ENCODE measurements at places on chromosomes 7 and 10.

- no peaks in the 10 kb centered on the region for H3K36me3 ChIP-seq
- H3K27me3 ChIP-seq, result no peaks in the 10 kb centered on the region
- H3K4me3 ChIP-seq, result no peak overlapping the region
Observed at GRCh38 chr10:120336911-120337540, 120.0 kb upstream of the PLPP4 start.

DNA sequence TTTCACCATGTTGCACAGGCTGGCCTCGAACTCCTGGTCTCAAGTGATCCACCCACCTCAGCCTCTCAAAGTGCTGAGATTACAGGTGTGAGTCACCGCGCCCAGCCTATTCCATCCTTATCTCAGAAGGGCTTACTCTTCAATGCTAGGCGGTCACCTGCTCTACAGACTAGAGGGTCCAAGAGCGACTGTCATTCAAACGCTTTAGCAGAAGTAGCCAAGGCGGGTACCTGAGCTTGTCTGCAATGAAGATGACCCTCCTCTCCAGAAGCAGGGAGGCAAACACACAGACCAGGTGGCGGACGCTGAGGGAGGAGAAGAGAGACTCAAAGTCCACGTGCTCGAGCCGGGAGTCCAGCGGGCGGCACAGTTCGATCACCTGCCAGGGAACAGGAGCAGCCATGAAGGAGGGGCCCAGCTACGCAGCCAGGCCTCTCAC, 65.1 kb upstream of the MKRN1 start:
- no peak overlapping the region for H3K4me3 ChIP-seq
- no peak overlapping the region for H3K27ac ChIP-seq
- no peaks in the 10 kb centered on the region for H3K36me3 ChIP-seq

GRCh38 chr7:137354396-137354795, 10.9 kb upstream of the PTN start:
- no peaks in the 10 kb centered on the region for H3K36me3 ChIP-seq
- DNase-seq, result no peak
- H3K4me3 ChIP-seq, result no peak overlapping the region
- H3K27me3 ChIP-seq, result no peaks in the 10 kb centered on the region

GRCh38 chr10:125084191-125084613, 76.2 kb downstream of the CTBP2 start:
- no peaks in the 10 kb centered on the region for H3K27me3 ChIP-seq
- H3K27ac ChIP-seq, result peak overlapping the region; percentile 49
- DNase-seq, result no peak
- peaks cover 17% of the 10 kb centered on the region for H3K36me3 ChIP-seq

DNA sequence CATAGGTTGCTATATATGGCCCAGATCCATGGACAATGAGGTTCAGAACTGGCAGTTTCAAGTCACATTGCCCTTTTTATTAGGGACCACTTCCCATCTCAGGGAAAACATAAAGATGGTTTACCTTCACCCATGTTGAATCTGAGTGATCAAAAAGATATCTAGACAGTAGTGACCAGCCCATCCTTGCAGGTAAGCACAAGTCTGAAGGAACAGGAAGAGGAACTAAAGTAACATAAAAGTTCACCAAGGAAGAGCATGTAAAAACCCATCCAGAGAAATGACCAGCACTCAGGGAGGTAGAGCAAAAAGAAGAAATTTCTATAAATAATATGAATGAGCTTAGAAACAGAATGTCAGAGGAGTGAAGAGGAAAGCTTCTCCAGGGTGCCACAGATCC, 382.5 kb downstream of the PARD3 start:
- H3K4me3 ChIP-seq, result no peak overlapping the region
- H3K36me3 ChIP-seq, result no peaks in the 10 kb centered on the region
- peaks cover 32% of the 10 kb centered on the region for H3K4me1 ChIP-seq
- no peak overlapping the region for H3K27ac ChIP-seq

GRCh38 chr7:123798532-123799188, 46.3 kb upstream of the HYAL4 start:
- no peaks in the 10 kb centered on the region for H3K27me3 ChIP-seq
- no peaks in the 10 kb centered on the region for H3K36me3 ChIP-seq
- H3K27ac ChIP-seq, result no peak overlapping the region
- no peaks in the 10 kb centered on the region for H3K4me1 ChIP-seq
- no peak for DNase-seq

- DNase-seq, result no peak
- no peaks in the 10 kb centered on the region for H3K4me1 ChIP-seq
- H3K36me3 ChIP-seq, result no peaks in the 10 kb centered on the region
- no peak overlapping the region for H3K27ac ChIP-seq
- H3K4me3 ChIP-seq, result no peak overlapping the region
Observed at GRCh38 chr10:59873896-59874295, 32.5 kb downstream of the CCDC6 start.

GRCh38 chr10:132616996-132617736, 79.6 kb downstream of the INPP5A start:
- peaks cover 41% of the 10 kb centered on the region for H3K36me3 ChIP-seq
- H3K4me1 ChIP-seq, result no peaks in the 10 kb centered on the region
- H3K27me3 ChIP-seq, result no peaks in the 10 kb centered on the region
- DNase-seq, result no peak

DNA sequence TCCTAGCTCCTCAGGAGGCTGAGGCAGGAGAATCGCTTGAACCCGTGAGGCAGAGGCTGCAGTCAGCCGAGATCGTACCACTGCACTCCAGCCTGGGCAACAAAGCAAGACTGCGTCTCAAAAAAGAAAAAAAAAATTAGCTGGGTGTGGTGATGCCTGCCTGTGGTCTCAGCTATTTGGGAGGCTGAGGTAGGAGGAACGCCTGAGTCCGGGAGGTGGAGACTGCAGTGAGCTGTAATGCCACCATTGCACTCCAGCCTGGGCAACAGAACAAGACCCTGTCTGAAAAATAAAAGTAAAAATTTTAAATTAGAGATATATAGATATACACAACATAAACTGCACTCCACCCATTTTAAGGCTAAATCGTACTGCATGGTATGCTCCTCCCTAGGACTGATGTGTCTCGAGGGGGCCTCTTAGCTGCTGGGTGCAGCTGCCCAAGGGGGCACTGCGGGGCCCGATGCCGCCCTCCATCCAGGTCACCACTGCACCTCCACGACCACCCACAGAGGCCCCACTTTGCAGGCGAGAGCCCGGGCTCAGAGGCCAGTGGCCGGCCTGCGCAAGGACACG, 40.9 kb upstream of the FOXK1 start:
- no peaks in the 10 kb centered on the region for H3K36me3 ChIP-seq
- peak overlapping the region; percentile 57 for H3K4me3 ChIP-seq
- H3K4me1 ChIP-seq, result no peaks in the 10 kb centered on the region
- DNase-seq, result no peak
- no peaks in the 10 kb centered on the region for H3K27me3 ChIP-seq

DNA sequence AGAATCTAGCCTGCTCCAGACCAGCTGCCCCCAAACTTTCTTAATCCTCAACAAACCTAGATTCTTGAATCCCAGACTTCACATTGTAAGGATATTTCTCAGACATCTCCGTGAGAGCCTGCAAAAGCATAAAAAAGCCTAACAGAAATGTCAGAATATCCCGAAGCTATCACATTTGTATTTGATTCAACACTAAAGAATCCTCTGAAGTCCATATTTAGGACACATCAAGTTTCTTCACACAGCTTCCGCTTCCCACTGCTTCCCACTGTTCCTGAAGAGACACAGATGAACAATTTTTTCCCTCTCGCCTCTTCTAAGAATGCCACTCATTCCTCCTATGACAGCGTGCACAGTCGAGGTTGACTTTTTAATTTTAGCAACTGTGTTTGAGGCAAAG, 396.2 kb upstream of the IGFBP3 start:
- H3K4me1 ChIP-seq, result no peaks in the 10 kb centered on the region
- H3K27me3 ChIP-seq, result no peaks in the 10 kb centered on the region
- no peaks in the 10 kb centered on the region for H3K36me3 ChIP-seq
- no peak overlapping the region for H3K27ac ChIP-seq

GRCh38 chr7:30996883-30997282, 33.1 kb downstream of the GHRHR start:
- no peak overlapping the region for H3K27ac ChIP-seq
- H3K27me3 ChIP-seq, result no peaks in the 10 kb centered on the region
- H3K36me3 ChIP-seq, result no peaks in the 10 kb centered on the region

- H3K36me3 ChIP-seq, result peaks cover 14% of the 10 kb centered on the region
- H3K4me3 ChIP-seq, result no peak overlapping the region
- peaks cover 43% of the 10 kb centered on the region for H3K4me1 ChIP-seq
- DNase-seq, result no peak
- H3K27ac ChIP-seq, result peak overlapping the region; percentile 71
- no peaks in the 10 kb centered on the region for H3K27me3 ChIP-seq
Observed at GRCh38 chr7:47504551-47505311, 77.2 kb downstream of the TNS3 start.

GRCh38 chr10:116783011-116783655, 40.8 kb upstream of the HSPA12A start:
- H3K4me3 ChIP-seq, result no peak overlapping the region

- no peaks in the 10 kb centered on the region for H3K36me3 ChIP-seq
- DNase-seq, result no peak
- peak overlapping the region; percentile 83 for H3K27ac ChIP-seq
- no peak overlapping the region for H3K4me3 ChIP-seq
Observed at GRCh38 chr10:103714232-103714891, 141.0 kb downstream of the SH3PXD2A start.

DNA sequence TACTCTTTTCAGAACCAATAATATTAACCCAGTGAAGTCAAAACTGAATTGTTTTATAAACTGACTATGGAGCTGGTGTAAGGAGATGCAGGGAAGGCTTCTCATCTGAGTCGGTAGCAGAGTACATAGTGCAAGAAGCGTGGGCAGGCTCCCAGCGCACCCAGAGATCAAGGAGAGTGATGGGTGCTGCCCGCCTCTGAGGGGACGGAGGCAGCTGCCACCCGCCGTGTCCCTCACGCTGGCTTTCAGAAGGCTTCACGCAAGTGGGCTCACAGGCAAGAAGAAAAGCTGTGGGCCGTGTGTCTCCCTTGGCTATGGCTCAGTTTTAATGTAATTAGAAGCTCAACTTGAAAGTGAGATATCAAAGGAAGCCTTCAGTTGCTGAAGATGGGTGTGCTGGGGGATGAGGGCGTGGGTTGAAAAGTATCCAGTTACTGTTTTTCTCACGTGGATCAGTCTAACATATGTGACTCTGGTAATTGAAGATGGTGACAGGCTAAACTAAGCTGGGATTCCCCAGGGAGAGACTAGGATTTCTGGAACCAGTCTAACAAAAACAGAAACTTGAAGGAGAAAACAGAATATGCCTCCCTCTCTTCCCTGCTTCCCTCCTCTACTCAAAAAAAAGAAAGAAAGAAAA, 159.9 kb downstream of the MGMT start:
- no peaks in the 10 kb centered on the region for H3K36me3 ChIP-seq
- H3K27me3 ChIP-seq, result no peaks in the 10 kb centered on the region
- DNase-seq, result no peak

- no peaks in the 10 kb centered on the region for H3K27me3 ChIP-seq
- H3K27ac ChIP-seq, result no peak overlapping the region
- no peaks in the 10 kb centered on the region for H3K36me3 ChIP-seq
- no peak for DNase-seq
- no peak overlapping the region for H3K4me3 ChIP-seq
Observed at GRCh38 chr7:157526913-157527634, 190.3 kb downstream of the DNAJB6 start.

DNA sequence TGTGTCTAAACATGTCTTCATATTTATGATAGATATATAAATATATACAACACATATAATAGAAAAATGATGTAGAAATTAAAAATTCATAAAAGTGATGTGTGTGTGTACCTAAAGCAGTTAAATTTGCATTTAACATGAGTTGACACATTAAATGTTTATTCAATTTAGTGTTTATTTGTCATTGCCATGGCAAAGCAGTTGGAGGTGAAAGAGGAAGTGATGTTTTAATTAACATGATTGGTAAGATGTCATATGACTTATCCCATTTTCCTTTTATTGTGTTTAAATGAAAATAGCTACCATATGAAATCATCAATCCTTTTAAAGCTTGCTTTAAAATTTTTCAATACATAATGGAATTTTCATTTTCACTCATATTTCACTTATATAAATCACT, 452.6 kb downstream of the SUGCT start:
- no peaks in the 10 kb centered on the region for H3K36me3 ChIP-seq
- no peaks in the 10 kb centered on the region for H3K27me3 ChIP-seq
- no peaks in the 10 kb centered on the region for H3K4me1 ChIP-seq
- DNase-seq, result no peak
- H3K27ac ChIP-seq, result no peak overlapping the region
- H3K4me3 ChIP-seq, result no peak overlapping the region

DNA sequence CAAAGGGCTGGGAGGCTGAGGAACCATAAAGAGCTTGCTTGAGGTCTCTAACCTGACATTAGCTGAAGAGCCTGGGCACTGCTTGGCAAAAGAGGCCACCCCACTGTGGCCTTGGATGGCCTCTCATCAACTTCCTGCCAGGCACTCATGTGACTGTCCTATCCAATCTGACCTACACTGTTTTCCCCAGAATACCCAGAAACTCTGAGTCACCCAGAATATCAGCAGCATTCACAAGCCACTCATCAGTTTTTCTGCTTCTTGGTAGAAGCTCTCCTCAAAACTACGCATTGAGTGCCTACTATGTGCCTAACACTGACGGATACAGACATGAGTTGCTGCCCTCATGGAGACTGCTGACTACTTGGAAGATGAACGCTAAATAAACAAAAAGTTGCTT, 4.1 kb upstream of the NT5C2 start:
- peak overlapping the region; percentile 45 for H3K27ac ChIP-seq
- no peaks in the 10 kb centered on the region for H3K36me3 ChIP-seq
- H3K4me3 ChIP-seq, result no peak overlapping the region
- H3K4me1 ChIP-seq, result peaks cover 20% of the 10 kb centered on the region
- DNase-seq, result no peak

DNA sequence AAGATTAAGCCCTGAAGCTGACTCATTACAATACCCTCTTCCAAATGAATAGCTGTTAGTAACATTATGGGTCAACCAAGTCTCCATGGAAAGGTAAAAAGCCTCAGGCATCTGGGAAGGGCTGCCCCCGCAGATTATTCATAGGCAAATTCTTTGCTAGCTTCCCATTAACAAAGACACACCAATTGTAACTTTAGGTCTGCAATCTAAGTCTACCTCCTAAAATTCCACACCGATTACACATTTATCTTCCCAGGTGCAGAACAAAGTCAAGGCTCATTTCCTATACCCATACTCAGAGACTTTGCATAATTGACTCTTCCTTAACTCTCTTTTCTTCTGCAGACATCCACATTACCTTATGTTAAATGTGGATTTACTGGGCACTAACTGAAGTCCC, 826.3 kb upstream of the MBL2 start:
- no peaks in the 10 kb centered on the region for H3K27me3 ChIP-seq
- H3K27ac ChIP-seq, result no peak overlapping the region
- no peak for DNase-seq
- no peaks in the 10 kb centered on the region for H3K4me1 ChIP-seq

All from tibial nerve (tissue), 4 donors.